ENCODE measurements at places on chromosomes 3 and 15.
A peak's percentile ranks its signal among the peaks of the same experiment; 100 is the strongest.

- DNase-seq: peak; percentile 3
These were observed 98.8 kb downstream of the ZNF621 start for GRCh38 chr3:40623567-40623966.

GRCh38 chr3:78812166-78812565 lies 955.6 kb downstream of the ROBO1 start:
- no peak for DNase-seq

- no peak for DNase-seq
These were observed 1.7 kb downstream of the INAFM2 start for GRCh38 chr15:40325188-40325587.

GRCh38 chr15:61888074-61888780 lies 172.0 kb downstream of the VPS13C start:
- no peak for DNase-seq

DNA sequence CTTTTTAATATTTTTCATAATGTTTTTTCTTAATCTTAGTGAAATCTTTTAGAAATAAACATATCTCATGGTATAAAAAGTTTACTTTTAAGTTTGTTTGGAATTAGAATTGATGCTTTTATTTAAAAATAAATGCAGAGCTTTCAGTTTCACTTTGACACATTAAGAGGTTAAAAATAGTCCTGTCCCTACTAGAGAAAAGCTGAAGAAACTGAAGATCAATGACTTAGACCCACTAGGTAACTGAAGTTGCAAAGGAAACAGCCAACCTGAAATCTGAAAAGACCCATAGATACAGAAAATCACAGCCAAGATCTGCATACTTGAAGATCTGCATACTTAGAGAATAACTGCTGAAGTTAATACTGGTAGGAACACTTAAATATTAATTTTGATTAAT lies 237.6 kb downstream of the RAP2B start:
- DNase-seq: no peak

DNA sequence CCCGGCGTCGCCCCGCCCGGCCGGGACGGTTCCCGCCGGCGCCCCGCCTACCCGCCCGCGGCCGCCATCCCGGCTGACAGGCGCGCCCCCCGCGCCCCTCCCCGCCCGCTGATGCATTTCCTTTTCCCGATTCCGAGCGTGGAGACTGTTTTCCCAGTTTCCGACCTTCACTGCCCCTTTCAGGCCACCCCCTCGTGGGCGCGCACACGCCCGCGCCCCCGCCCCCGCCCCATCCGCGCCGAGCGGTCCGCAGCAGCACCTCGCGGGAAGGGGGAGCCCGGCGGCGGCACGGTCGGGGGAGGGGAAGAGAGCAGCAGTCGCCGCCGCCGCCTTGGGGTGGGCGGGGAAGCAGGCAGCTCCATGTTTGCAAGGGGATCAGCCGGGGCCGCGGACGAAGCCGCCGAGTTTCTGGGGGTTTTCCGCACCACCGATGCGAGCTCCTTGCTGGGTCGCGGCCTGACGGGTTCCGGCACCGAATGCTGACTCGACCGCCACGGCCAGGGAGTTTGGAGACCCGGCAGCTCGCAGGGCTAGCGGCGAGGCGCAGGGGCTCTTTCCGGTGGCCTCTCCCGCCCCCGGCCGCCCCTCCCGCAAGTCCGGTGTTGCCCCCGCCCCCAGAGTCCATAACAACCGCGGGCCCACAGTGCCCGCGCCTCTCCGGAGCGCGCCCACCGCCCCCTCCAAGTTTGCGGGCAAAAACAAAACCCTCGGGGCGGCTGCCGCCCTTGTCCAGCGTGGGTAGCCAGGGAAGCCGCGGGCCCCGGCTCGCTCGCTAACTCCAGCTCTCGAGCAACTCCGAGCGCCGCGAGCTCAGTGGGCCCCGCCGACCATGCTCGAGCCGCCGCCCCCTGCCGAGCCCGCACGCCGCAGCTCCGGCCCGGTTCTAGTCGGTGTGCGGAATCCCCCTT lies 3.2 kb upstream of the SIN3A start:
- DNase-seq: peak; percentile 77

GRCh38 chr3:29514912-29515311 lies 234.0 kb downstream of the RBMS3 start:
- no peak for DNase-seq

- no peak for DNase-seq
These were observed 642.4 kb downstream of the GOLGA6L6 start for GRCh38 chr15:19899021-19899824.

DNA sequence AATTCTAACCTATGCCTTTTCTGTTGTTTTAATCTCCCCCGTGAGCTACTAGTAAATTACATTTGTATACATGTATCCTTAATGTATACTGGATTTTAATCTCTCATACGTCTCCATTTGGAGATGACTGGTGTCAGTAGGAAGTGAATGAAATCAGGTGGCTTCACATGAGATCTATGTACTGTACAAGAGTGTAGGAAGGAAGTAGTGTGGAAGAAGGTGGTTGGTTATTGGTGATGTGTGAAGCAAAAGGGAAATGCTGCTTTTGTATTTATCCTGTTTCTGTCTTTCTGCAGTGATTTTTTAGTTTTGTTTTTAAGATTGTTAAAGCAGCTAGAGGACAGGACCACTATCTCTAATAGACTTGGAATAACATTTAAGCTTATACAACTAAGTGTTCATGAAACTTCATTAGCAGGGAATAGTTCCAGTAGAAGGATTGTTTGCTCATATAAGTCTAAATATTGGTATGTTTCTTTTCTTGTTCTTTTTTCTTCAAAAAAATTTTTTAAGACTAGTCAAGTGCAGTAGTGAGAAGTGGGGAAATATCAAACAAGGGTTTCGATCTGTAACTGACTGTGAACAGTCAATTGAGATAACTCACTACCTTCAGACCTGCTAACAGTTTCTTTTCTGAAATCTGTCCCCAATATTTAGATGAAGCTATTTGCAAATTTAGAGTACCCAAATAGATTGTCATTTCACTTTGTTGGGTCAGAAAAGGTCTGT lies 15.3 kb downstream of the SNX1 start:
- no peak for DNase-seq

GRCh38 chr15:67585681-67586080 lies 43.2 kb downstream of the MAP2K5 start:
- no peak for DNase-seq

DNA sequence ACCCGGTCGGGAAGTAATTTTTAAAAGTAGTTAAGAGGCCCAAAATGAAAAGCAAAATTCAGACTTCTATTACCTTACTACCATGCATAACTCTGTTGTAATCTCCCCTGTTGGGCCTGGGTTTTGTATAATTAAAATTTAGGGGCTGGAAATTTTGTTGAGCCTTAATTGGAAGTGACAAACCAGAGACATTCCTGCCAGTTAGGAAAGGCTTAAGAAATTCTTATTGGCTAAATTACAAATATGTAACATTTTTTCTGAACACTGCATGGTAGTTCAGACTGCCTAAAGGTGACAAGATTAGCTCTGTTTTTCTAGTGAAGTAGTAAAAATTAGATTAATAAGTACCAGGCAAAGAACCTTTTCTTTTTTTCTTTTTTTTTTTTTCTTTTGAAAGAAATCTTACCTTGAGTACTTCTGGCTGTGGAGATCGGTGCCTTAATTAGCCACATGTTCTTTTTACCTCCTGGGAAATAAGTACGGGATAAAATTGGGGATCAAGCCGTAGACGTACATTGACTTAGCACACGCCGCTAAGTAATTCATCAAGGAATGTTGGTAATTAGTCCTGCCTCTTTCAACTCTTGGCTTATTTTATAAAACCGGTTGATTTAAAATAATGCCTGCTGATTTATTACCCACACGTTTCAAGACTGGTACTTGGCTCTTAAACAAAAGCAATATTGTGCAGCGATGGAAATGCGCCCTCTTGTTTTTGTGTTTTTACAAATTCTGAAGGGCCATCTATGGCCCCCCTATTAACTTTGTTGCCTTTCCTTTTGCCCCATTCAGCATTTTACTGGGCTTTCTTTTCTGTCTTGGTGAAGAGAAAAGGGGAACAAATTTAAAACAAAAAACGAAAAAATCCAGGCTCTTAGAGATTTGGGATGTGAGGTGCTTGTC lies 111.2 kb upstream of the SAMMSON start:
- no peak for DNase-seq

- no peak for DNase-seq
These were observed 13.2 kb downstream of the SMAD6 start for GRCh38 chr15:66715181-66715624.

DNA sequence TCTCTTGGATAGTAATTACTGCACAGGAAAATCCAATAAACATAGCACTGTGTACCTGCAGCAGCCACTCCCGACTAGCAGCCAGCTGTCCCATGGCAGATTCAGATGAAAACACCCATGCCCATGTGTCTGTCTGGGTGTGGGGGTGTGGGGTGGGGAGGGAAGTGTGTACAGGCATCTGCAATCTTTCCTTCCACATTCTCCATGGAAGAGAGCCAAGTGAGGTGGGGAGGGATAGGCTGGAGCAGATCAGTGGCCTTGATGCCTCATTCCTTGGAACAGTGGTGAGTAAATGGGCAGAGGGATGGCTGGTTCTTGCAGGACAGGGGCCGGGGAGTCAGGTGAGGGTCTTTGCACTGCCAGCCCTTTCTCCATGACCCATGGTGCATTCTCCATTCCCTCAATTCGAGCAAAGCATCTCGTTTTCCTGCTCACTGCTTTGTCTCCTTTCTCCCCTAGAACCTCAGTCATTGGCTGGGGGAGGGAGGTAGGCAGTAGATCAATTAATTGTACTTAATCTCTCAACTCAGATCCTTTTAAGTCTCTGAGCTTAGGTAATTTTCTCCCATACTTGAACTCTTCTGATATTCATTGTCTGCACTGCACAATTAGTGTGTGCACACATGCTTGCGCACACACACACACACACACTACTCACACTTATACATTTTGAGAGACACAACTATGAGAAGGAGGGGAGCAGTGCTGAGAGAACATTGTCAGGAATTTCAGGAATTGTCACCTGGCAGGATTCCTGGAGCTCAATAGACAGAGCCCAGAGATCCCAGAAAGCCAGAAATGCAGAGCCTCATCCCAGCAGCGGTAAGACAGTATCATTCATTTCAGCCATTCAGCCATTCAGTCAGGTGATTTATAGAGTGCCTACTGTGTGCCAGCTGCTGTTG lies 31.9 kb downstream of the PDIA5 start:
- no peak for DNase-seq

DNA sequence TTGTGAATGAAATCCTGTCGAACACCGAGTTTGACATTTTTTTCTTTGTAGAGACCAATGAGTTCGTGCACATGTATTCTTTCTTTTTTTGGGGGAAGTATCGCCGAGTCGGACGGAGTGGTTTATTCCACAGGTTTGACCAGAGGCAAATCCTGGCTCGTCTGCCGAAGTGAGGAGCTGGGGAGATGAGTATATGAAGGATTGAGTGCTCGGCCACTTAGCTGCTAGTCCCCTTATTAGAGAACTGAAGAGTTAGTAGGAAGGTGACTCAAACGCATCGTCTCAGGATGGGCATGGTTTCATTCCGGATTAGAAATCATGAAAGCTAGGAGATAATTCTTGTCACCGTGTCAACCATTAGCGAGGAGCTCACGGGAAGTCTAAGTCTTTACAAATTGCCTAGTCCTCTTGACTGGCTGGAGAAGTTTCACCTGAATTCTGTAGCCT lies 154.7 kb upstream of the GOLIM4 start:
- no peak for DNase-seq

- peak; percentile 32 for DNase-seq
These were observed 5.1 kb downstream of the PPP1R2 start for GRCh38 chr3:195537995-195538394.

- no peak for DNase-seq
These were observed 32.1 kb upstream of the PCSK6 start for GRCh38 chr15:101521591-101521990.

DNA sequence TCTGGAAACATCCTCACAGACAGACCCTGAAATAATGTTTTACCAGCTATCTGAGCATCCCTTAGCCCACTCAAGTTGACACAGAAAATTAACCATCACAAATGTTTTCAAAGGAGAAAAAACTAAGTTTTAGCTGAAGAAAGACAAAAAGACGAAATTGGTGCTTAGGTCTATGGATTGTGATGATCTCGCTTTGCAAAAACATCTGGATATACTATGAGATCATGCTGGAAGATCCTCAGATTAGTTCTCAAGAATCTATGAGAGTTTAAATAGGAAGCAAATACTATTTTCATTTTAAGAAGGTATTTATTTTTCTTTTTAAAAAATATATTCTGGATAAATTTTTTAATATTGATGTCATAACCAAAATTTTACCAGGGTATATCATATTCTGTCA lies 42.6 kb upstream of the MBNL1 start:
- no peak for DNase-seq

- no peak for DNase-seq
These were observed 126.4 kb downstream of the OXSM start for GRCh38 chr3:25916321-25916720.

- DNase-seq: no peak
These were observed 13.4 kb downstream of the HACD2 start for GRCh38 chr3:123571264-123571972.

GRCh38 chr15:79602731-79603130 lies 170.6 kb downstream of the MINAR1 start:
- DNase-seq: no peak

- DNase-seq: peak; percentile 57
These were observed 408 bp downstream of the WDR82 start for GRCh38 chr3:52277972-52278509.

DNA sequence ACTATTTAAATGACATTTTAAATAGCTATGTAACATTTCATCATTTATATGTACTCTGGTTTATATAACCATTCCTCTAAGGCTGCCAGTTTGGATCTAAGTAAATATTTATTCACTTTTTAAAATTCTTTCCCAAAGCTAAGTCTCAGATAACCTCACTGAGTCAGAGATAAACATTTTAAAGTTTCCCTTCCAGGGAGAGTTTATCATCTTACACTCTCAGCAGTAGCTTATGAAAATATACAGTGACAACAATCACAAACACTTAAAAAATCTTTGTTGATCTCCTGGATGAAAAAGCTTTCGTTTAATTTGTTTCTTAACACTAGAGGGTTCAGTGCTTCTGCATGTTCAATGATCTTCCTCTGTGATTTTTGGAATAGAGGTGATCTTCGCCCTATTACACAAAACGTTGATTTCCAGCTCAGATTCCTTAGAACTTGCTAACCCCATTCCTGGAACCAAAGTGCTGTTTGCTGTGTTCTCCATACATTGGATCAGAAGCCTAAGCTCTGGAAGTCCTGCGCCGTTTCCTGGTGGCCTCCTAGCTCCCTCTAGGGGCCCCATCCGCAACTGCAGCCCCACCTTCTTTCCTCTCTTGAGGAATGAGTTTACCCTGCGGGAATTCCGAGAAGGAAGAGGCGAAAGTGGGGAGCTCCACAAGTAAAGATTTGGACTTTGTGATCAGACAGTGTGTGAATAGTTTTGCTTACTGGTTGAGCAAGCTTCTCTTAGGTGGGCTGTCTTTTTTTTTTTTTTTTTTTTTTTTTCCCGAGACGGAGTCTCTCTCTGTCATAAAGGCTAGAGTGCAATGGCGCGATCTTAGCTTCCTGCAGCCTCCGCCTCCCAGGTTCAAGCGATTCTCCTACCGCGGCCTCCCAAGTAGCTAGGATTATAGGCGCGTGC lies 29.3 kb upstream of the SACM1L start:
- DNase-seq: no peak

- no peak for DNase-seq
These were observed 36.1 kb upstream of the MECOM start for GRCh38 chr3:169699536-169700050.

GRCh38 chr3:111923095-111923771 lies 55.6 kb upstream of the ABHD10 start:
- DNase-seq: no peak

GRCh38 chr3:41819236-41819635 lies 142.7 kb downstream of the ULK4 start:
- no peak for DNase-seq

- DNase-seq: no peak
These were observed 55.9 kb upstream of the RARB start for GRCh38 chr3:25372167-25372566.

All from stimulated activated CD8-positive, alpha-beta memory T cell treated with anti-CD3 and anti-CD28 coated beads, Interleukin-2, amount 100 ng/mL, for 48 hours (primary cell).